Gastroesophageal sphincter (tissue), 4 donors: ENCODE measurements at places on chromosomes 12 and 14. TPM values are rescaled to one million over a fixed set of nuclear protein-coding genes. Genes with fewer than 3 reads are reported as not detected.
A peak's percentile ranks its signal among the peaks of the same experiment; 100 is the strongest.

PRB2 gene
- not detected for total RNA-seq

DNA sequence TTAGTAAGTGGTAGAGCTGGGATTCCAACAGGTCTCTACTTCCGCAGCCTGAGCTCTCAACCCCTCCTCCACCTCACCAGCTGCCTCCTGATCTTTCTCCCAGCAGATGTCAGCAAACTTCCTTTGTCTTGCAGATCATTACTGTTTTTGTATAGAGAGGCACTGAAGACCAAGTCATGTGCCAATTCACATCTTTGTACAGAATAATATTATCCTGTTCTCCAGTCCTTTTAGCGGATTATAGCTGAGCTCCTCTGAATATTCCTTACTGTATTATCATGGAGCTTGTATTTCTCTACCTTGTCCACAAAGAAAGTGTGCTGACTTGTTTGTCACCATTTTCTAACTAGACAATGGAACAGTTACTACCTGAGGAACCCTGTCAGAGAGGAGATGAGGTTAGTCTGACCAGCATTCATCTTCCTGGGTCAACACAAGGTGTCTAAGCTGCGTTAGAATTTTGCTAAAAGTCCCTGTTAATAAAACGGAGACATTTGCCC lies 142.3 kb upstream of the ARHGAP5 start:
- no peak for ATAC-seq

- no peak for ATAC-seq
These were observed 20.3 kb upstream of the DHRS2 start for GRCh38 chr14:23615856-23616255.

GRCh38 chr12:54940727-54941315 lies 43.7 kb downstream of the TESPA1 start:
- ATAC-seq = no peak

SERPINA12 gene
- total RNA-seq = not detected

- ATAC-seq = no peak
These were observed 21.4 kb upstream of the TMEM106C start for GRCh38 chr12:47941871-47942613.

DNA sequence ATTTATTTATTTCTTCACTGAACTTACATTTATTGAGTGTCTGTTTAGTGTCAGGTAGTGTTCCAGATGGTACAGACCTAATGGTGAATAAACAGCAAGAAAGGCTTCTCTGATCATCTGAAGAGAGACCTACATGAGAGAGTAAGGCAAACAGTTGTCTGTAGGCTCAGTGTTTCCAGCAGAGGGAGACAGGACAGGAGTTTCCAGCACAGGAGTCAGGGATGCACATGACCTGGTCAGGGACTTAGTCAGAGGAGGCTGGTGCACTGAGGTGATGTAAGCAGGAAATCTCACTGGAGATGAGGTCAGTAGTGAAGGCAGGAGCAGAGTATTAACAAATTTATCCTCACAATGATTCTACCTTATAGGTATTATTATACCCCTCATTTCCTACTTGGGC lies 233.2 kb downstream of the MDGA2 start:
- ATAC-seq = peak; percentile 28

DNA sequence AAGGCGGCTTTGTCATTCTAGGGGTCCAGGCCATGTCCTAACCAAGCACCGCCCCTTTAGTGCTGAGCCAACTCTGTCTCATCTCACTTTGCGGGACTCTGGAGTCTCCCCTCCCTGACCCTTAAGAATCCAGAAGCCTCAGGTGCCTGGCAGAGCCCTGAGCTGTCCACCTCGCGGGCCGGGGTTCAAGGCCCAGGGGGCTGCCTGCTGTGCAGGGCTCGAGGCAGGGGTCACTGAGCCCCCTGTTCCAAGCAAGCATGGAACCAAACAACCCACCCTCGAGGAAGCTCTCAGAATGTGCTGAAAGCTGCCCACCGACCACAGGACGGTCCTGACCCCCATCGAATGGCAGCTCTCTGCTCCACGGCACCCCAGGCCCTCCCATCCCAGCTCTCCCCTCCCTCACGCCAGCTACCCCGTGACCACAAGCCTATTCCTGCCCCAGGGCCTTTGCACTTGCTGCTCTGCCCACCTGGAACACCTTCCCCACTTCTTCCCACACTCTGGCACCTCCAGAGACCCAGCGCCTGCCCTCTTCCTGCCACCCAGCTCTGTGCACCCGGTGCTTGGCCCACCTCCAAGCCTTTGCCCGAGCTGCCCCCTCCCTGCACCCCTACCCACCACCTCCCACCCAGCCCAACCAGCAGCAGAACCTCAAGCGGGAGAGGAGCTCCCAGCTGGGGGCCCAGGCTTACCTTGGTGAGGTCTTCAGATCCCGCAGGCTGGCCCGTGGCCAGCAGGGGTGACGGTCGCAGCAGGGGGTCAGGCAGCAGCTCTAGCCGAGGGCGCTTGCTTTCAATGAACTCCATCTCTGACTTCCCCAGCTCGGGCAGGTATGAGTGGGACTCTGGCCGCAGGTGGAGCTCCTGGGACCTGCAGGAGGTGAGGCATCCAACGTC lies 84.3 kb downstream of the NCOR2 start:
- no peak for ATAC-seq
